ENCODE measurements at places on chromosomes 1 and 21.

DNA sequence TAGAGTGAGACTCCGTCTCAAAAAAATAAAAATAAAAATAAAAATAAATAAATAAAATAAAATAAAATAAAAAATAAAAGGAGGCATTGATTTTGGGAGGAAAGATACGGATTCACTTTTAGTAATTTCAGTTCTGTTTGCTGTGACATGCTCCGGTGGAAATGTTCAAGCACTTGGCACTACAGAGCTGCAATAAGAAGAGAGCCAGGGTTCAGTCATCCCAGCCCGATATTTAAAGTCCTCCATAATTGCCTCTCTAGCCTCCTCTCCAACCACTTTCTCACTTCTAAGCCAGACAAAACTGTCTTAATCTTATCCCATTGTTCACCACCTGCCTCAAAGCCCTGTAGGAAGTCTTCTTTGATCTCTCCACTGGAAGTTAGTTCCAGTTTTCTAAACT is 55.0 kb upstream of the MACF1 start:
- DNase-seq: no peak

GRCh38 chr1:82485591-82486369 is 685.0 kb downstream of the ADGRL2 start:
- DNase-seq: no peak

GRCh38 chr1:193654951-193655735 is 468.7 kb upstream of the B3GALT2 start:
- DNase-seq: no peak

DNA sequence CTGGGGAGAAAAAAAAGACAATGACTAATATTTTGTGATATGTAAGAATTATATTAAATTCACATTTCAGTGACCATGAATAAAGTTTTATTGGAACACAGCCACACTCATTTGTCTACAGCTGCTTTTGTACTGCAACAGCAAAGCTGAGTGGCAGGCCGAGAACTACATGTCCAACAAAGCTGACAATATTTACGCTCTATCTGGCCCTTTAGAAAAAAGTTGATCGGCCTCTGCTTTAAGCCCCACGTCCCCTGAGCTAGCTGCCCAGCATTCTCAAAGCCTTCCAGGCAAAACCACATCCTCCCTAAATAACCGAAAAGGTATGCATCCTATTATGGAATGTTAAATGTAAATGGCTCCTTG is 8.6 kb downstream of the SLC2A1 start:
- DNase-seq: no peak

- no peak for DNase-seq
Measured at GRCh38 chr1:14297356-14297755, 301.1 kb upstream of the KAZN start.

- no peak for DNase-seq
Measured at GRCh38 chr1:15526021-15526489, 593 bp upstream of the DNAJC16 start.

GRCh38 chr1:72286401-72286800 is 4.1 kb upstream of the NEGR1 start:
- DNase-seq: no peak

- no peak for DNase-seq
Measured at GRCh38 chr21:35428001-35428320, 378.9 kb upstream of the RUNX1 start.

DNA sequence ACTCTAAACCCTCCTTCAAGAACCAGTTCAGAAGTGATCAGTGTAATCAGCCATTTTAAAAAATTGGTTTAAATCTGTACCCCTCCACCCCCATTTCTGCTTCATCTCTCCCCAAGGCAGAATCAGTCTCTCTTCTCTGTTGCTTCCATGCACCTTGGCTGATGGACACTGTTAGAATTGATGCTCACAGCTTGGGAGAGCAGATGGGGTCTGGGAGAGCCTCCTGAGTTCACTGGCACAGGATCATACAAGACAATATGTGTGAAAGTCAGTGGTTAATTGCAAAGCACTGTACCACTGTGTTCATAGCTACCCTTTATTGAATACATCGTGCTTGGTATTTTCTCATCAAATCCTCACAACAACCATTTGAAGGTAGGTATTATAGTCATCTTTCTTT is 140.9 kb downstream of the ROR1 start:
- DNase-seq: no peak

GRCh38 chr1:176517484-176517883 is 54.5 kb downstream of the PAPPA2 start:
- peak; percentile 4 for DNase-seq

- no peak for DNase-seq
Measured at GRCh38 chr1:100835866-100836842, 58.5 kb downstream of the EXTL2 start.

GRCh38 chr21:43890042-43890441 is 25.0 kb downstream of the AGPAT3 start:
- no peak for DNase-seq

DNA sequence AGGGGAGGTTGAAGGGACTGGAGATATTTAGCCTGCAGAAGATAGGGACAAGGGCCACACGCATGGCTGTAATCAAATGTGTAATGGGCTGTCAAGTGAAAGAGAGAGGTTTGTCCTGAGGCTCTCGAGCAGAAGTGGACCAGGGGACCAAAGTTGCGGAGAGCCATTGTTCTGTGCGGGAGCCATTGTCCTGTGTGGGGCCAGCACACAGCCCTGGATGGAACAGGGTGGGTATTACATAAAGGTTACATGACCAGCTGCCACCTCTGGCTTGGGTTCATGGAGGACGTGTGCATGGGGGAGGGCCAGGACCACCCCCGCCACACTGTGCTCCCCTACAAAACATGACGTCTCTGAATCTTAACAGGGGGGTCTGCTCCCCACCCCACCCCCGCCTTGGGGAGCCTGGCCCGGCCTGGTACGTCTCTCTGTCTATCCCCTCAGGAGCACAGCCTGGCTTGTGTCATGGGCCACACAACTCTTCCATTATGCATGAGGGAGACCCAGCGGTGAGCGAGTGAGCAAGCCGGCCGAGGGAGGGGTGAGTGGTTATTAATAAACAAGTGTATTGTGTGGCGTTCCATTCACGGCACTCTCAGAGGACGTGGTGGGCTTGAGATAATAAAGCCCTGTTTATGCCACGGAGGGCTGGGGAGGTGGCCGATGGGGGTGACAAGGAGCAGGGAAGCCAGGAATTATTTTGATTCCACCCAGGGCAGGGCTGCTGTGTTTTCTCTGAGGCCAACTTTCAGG is at the start of gene NFASC:
Gene NFASC, plus strand, starts transcription at position 703 of the 753 bp plus-strand sequence. CDS start 73,454 bp downstream, outside the sequence.
- DNase-seq: no peak

DNA sequence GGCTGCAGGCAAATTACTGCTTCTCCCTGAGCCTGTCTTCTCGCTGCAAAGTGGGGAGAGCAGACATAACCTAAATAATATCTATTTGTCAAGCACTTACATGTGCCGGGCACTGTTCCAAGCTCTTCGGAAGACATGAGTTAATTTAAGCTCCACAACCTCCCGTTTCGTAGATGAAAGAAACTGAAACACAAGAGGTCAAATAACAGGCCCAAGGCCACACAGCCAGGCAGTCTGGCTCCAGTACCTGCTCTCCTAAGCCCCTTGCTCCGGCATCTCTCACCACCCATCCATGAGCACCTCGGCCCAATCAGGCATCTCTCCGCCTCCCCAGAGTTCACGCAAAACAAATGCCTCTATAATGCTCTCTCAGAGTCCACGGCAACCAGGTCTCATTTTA is 65.4 kb downstream of the TAS1R2 start:
- DNase-seq: peak; percentile 24

- DNase-seq: no peak
Measured at GRCh38 chr1:190633488-190633887, 155.8 kb upstream of the BRINP3 start.

DNA sequence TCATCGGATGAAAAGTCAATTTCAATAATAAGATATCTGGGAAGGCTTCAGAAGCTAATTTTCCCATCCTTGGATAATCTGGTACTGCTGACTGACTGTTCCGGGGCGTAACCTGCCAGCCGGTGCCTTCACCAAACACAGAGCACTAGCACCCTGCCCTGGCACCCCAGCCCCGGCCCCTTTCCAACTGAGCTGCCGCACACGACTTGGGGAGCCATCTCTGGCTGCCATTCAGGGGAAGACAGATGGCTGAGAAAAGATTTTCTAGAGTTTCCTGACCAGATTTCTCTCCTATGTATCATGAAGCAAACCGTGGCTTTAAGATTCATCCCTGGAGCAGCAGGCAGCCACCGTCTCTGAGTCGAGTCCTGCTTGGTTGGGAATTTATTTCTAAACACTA is 96.0 kb upstream of the SYT6 start:
- no peak for DNase-seq

DNA sequence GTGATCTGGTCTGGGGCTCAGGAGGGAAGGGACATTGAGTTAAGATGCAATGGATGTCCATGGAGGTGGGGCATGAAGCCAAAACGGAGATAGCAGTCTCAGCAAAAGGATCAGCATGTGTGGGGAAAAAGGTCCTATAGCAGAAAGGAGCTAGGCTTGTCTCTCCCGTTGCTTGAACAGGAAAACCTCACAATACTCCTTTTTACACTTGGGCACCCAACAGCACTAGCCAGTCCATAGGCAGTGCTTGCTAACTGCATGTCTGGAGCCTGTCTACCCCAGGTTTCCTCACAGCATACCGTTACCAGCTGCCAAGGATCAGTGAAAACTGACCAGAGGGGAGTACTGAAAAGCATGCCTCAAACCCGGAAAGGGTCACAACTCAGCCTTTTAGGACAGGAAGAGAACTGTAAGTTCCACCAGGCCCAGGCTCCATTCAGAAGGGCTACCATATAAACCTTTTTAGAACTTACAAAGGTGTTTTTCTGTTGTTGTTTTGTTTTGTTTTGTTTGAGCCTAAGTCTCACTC is 78.6 kb downstream of the JAK1 start:
- DNase-seq: no peak

- DNase-seq: no peak
Measured at GRCh38 chr21:41784456-41785102, 17.7 kb upstream of the RIPK4 start.

DNA sequence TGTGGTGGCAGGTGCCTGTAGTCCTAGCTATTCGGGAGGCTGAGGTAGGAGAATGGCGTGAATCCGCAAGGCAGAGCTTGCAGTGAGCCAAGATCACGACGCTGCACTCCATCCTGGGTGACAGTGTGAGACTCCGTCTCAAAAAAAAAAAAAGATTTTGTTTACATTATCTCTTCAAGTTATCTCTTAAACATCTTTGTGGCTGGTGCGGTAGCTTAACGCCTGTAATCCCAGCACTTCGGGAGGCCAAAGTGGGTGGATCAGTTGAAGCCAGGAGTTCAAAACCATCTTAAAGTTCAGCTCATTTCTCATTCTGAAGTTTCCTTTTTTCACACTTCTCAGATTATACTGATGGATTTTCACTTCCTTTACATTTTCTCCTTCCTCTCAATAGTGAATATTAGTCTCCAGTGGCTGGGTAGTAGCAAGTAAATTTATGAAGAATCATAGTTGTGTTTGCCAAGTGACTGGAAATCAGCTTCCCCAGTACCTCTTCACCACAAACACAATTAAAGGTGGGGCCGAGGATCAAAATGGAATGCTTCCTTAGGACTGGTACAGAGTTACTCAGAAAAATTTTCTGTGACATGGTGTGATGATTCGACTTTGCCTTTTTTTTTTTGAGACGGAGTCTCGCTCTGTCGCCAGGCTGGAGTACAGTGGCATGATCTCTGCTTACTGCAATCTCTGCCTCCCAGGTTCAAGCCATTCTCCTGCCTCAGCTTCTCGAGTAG is 13.8 kb downstream of the PIP5K1A start:
- no peak for DNase-seq

GRCh38 chr1:85683292-85684025 is 24.8 kb downstream of the ZNHIT6 start:
- DNase-seq: no peak

- DNase-seq: no peak
Measured at GRCh38 chr1:159851407-159851806, 11.1 kb downstream of the VSIG8 start.

DNA sequence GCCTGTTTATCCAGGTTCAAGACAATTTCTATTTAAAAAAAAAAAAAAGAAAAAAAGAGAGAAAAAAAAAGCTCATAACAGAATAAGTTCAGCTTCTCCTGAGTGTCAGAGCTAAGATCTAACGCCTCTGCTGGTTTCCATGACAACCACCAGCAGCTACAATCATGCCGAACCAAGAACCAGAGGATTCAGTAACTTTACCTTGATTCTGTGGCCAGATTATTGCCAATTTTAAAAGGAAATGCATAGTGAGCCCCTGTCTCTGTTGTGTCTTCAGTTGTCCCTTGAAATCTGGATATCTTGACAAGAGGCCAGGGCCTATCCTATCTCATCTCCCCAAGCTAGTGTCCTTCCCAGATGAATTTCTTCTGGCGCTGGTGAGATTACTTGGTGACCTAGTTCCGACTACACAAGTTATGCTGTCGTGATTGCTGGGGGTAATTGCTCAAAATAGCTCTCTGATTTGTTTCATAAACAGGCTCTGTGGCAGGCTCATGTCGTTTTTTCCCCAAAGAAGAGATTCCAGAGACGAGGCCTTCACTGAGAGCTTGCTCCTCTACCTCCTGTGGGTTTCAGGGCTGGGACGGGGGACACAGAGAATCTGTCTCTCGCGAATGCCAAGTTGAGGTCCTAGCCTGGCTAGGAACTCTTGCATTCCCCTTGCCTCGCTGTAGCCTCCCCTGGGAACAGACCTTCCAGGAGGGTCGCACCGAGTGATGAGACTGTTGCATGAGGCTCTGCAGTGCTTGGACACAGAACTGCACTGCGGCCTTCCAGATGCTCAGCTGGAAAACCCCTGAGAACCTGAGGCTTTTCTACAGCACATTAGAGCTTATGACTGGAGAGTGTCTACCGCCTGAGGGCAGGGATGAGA is 32.4 kb upstream of the SCCPDH start:
- no peak for DNase-seq

- DNase-seq: no peak
Measured at GRCh38 chr1:42259739-42260064, 75.3 kb downstream of the FOXJ3 start.

DNA sequence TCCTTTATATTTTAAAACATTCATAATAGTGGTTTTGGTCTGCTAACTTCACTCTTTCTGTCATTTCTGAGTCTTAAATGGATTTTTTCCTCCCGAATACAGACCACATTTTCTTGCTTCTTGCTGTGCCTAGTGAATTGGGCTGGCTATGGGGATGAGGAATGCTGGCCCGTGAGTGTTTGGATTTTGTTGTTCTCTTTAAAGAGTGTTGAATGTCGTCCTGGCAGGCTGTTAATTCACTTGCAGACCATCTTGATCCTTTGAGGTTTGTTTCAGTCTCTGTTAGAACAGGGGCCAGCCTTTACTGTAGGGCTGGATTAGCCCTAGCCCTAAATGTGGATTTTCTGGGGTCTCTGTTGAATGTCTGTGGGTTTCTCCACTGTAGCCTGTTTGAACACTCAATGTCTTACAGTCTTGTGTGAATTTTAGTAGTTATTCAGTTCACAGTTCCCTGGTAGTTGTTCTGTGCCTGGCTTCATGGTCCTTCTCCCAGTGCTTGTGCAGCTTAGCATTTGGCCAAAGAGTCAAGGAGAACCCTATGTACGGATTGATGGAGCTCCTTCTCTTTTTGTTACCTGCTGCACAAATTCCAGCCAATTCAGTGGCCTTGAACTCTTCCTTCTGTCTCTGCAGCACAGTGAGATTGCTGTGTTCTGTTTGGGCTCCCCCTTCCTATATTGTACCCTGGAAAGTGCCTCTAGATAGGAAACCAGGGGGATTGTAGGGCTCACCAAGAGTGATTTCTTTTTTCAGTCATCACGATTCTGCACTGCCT is 95.7 kb downstream of the DYRK1A start:
- no peak for DNase-seq
